ENCODE measurements at places on chromosomes 2 and 18.

DNA sequence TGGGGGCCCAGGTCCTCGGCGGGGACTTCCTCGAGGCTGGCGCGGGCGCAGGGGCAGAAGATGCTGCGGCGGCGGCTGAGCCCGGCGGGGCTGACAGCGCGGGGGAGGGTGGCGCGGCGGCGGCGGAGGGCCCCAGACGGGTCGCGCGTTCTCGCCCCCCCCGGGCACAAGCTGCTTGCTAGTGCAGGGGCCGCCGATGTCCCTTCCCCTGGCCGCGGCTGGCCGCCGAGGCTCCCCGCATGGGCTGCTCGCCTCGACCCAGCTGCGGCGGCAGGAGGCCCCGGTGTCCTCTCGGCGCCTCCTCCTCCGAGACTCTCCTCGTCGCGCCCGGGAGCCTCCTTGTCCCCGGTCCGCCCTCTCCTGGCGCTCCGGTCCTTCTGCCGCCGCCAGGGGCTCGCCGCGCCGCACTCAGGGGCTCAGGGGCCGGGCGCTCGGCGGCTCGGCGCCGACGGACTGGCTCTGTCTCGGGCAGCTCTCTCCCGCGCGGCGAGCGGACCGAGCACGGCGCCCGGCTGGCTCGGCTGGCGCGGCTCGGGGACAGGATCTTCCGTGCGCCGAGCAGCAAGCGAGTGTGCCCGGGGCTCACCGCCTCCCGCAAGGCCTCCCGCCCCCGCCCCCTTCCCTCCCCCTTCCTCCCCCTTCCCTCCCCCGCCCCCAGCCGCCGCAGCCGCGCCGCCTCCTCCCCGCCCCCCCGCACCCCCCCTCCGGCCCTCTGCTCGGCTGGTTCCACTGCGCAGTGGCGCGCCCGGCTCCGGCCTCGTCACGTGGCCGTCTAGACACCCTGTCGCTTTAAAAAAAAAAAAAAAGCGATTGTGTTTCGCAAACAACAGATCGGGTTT lies 902 bp upstream of the SMAD7 start:
- peak; percentile 64 for DNase-seq

DNA sequence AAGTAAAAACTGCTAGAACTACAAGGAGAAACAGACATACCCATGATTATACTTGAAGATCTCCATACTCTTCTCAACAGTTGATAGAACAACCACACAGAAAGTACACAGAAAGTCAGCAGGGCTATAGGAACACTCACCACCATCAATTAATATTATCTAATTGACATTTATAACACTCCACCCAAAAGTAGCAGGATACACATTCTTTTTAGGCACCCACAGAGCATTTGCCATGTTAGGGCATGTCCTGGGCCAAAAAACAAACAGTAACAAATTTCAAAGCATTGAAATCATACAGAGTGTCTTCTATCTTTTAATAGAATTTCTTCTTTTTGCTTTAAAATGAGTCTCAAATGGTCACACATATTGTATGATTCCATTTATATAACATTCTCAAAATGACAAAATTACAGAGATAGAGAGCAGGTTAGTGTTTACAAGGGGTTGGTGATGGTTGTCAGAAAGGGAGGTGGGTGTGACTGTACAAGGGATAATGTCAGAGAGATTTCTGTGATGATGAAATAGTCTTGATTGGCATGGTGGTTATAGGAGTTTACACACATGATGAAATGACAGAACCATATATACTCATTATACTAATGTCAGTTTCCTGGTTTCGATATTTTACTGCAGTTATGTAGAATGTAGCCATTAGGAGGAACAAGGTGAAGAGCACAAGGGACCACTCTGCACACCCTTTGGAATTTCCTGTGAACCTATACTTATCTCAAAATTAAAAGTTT lies 82.8 kb downstream of the NCK2 start:
- no peak for DNase-seq

DNA sequence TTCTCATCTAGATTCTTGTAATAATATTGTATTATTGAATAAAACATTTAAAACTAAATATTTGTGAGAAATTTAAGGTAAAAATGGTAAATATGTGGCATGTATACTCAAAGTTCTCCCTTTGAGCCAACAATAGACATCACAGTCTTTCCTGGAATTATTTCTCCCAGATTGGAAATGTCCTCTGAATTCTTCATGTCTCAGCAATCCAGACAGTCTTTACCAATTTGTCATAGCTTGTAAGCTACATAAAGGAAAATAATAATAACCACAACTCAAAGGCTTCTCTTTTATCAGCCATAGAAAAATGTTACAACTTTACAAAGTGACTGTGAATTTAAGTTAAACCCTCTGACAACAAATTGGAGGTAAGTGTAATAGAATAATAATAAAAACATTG lies 784.9 kb downstream of the EPHA4 start:
- DNase-seq: no peak

GRCh38 chr2:45178359-45178758 lies 169.1 kb upstream of the SIX2 start:
- no peak for DNase-seq

DNA sequence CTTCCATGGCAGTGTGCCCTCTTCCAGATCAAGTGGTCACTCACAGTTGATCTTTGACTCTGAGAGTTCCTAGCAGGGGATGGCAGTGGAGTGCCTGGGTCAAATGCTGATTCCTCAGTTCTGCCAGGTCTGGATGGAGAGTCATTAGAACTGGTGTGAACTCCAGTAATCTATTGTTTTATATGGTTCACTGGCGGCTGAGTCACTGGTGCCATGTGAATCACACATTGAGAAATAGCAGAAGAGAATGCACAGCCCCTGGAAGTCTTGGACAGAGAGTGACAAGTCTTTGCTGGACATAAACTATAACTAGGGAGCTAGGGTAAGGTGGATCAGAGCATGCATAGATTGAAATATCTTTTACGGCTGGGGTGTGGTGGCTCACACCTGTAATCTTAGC lies 86.9 kb downstream of the EIF2AK3 start:
- DNase-seq: no peak

GRCh38 chr2:136055929-136056688 lies 61.8 kb downstream of the CXCR4 start:
- no peak for DNase-seq

DNA sequence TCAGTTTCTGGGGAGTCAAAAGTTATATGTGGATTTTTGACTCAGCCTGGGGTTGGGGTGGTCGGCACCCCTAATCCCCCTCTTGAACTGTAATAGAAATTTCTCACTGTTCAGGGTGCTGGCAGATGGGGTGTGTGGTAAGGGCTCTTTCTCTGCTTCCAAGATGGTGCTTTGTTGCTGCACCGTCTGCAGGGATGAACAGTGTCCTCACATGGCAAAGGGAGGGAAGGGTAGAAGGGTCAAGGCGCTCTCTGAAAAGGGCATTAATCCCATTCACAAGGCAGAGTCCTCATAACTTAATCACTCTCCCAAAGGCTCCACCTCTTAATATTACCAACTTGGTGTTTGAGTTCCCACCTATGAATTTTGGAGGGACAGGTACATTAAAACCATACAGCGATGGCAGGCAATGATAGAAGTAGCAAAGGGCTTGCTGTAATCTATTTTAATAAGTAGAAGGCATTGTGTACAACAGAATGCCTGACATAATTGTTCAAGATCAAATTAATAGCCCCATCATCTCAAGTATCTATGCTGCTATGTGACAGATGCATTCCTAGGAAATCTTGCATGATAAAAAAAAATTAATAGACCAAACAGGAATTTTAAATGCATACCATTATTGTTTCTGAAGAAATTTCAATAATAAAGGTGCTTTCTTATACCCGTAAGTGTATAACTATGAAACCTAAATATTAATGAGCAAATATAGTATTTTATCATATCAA lies 28.1 kb downstream of the MMADHC start:
- DNase-seq: no peak

DNA sequence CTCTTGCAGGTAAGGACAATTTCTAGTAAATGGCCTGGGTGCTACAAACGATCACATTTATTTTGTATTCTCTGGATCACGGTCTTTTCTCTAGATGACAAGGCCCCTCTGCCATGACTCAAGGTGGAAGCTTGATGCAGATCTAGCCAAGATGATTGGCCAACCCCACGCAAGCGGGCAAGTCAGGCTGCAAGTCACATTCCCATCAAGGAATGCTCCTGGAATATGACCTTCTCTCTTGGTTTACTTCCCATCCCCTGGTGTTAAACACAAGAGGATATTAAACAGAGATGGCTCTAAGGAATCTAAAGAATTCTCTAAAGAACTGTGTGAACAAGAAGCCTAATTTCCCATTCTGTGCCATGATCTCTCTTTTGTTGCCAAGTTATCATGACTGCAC lies 97.3 kb upstream of the SERPINE2 start:
- DNase-seq: no peak

GRCh38 chr2:19868701-19869580 lies 32.8 kb downstream of the TTC32 start:
- peak; percentile 21 for DNase-seq

- DNase-seq: no peak
These were observed 49.3 kb downstream of the UXS1 start for GRCh38 chr2:106144621-106145331.

DNA sequence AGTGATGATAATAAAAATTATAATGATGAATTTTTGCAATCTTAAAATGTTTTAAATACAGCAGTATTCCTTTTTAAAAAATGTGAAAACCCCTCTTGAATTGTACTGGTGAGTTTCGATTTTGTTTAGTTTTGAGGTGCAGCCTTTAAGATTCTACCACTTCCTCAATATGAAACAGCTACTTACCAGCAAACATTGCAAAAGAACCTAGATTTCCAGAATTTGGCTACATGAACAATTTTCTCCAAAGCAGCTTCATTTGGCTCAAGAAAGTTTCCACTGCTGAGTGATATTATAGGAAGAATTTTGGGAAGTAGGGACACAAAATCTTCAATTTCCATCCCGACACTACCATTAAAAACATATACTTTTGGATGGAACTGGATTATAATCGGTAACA lies 12.0 kb downstream of the TCF4 start:
- no peak for DNase-seq

- DNase-seq: no peak
These were observed 102.5 kb downstream of the CHN1 start for GRCh38 chr2:174902506-174903263.

GRCh38 chr2:172119089-172119488 lies 16.4 kb upstream of the DLX2 start:
- DNase-seq: no peak

- no peak for DNase-seq
These were observed 266.2 kb downstream of the ZEB2 start for GRCh38 chr2:144253743-144254142.

- no peak for DNase-seq
These were observed 144.3 kb upstream of the BOD1L2 start for GRCh38 chr18:57002627-57003026.

Measured in stimulated activated CD8-positive, alpha-beta memory T cell treated with anti-CD3 and anti-CD28 coated beads, Interleukin-7, amount 100 ng/mL, for 48 hours (primary cell).